ENCODE measurements at places on chromosomes 13 and 19.

DNA sequence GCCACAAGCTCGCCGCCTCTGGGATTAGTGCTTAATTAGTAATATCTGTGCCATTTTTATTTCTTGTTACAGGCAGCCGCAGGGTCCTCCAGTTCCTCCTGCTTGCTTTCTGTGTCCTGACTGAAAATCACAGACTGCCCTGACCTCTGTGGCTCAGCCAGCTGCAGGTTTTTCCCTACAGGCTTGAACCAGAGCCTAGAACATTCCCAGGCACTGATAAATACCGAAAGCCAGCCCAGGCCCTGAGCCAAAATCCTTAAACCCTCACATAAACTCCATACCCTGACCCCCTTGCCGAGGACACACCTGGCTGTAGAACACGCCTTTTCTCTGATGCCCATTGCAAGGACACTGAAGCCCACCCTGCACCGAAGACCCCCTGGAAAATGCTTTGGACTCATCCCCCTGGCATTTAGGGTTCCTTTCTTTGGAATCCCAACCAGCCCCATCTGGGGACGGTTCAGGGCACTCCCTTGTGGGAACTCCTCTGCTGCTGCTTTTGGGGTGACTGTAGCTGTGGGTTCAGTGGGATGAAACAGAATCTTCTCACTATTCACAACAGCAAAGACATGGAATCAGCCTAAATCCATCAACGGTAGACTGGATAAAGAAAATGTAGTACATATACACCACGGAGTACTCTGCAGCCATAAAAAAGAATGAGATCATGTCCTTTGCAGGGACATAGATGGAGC, 15.5 kb downstream of the DPP9 start:
- DNase-seq, result no peak

- no peak for DNase-seq
Measured at GRCh38 chr13:19860884-19861655, 2.4 kb downstream of the ZMYM5 start.

- no peak for DNase-seq
Measured at GRCh38 chr13:85799097-85799582, at the start of gene SLITRK6. TSS of gene SLITRK6 (minus strand) at chr13:85799419. CDS start at chr13:85796508, 2,911 bp downstream.

GRCh38 chr19:38952395-38953165, 21.8 kb downstream of the MRPS12 start:
- DNase-seq, result no peak

DNA sequence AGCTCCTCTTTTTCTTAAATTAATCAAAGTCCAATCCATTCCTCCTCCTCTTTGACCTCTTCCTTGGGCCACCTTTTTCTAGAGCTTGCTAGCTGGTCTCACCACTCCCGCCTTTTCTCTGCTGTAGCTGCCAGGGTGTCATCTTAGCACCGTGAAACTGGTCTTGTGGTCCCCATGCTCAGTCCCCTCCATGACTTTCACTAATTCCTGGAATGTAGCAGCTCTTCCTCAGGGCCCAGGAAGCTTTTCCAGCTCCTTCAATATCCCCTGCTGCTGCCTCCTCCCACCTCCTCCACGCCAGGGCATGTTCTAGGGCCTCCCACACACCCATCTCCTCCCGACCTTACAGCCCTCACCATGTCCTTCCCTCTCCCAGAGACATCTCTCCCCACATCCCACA, 222.2 kb downstream of the MYO16 start:
- no peak for DNase-seq

- DNase-seq, result no peak
Measured at GRCh38 chr19:50557009-50557613, 11.1 kb downstream of the LRRC4B start.

DNA sequence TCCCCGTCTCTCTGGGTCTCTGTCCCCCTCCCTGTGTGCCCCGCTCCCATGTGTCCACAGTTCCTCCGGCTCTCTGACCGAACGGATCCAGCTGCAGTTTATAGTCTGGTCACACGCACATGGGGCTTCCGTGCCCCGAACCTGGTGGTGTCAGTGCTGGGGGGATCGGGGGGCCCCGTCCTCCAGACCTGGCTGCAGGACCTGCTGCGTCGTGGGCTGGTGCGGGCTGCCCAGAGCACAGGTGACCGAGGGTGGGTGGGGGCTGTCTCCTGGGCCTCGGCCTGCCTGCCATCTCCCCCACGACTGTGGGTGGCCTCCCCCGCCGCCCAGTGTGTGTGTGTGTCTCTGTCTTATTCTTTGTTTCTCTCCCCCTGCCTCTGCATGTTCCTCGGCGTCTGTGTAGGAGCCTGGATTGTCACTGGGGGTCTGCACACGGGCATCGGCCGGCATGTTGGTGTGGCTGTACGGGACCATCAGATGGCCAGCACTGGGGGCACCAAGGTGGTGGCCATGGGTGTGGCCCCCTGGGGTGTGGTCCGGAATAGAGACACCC, 10.3 kb downstream of the TRPM4 start:
- no peak for DNase-seq

DNA sequence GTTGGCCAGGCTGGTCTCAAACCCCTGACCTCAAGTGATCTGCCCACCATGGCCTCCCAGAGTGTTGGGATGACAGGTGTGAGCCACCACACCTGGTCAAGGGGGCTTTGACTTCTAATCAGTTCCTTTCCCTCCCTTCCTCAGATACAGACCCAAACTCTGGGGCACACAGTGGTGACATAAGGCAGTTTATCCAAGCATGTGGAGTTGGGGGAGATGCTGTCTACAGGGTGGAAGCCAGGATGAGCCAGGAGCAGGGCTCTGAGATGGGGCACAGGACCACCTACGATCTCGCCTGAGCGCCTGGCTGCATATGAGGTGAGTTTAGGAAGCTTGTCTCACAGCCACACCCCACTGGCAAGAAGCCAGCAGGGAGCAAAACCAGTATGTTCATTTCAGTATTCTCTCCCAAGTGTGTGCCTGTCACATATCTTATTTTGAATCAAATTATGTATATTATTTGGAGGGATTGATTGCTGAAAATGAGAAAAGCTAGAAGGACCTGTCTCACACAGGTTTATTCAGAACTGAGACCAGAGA, 67.7 kb downstream of the KCTD15 start:
- DNase-seq, result no peak

DNA sequence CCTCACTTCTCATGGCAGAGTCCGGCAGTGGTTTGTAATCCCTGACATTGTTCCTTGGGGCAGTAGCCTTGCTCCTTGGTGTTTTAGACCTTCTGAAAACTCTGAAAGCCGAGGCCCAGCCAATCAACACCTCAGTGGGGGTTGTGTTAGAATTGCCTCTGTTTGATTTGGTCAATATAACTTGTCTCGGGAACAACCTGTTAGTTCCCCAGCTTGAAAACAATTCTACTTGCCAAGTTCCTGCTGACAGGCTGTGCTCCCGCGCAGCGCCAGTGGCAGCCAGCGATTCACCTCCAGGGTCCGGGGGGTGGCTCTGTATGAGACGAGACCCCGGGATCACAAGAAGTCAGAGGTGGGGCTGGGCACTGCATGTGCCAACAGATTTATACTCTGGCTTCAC, 81.4 kb upstream of the MEDAG start:
- no peak for DNase-seq

GRCh38 chr13:25948910-25949309, 102.9 kb downstream of the SHISA2 start:
- DNase-seq, result no peak

DNA sequence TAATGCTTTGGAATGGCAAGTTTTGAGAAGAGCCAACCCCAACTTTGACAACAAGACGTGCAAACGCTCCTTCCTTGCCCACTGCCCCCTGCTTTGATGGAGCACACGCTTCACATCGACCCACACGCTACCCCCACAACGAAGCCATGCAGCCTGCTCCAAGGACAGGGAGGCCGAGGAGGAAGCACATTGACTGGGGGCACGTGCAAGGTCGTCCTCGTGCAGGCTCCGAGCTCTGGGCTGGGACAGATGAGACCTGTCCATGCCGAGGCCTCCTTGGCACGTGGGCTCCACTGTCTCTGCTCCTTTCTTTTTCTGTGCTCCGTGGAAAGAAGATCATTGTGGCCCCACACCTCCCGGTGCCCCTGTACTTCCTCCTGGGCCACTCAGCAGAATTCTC, 309.0 kb downstream of the TEX29 start:
- no peak for DNase-seq

GRCh38 chr19:31314156-31314555, 35.1 kb downstream of the TSHZ3 start:
- DNase-seq, result no peak

DNA sequence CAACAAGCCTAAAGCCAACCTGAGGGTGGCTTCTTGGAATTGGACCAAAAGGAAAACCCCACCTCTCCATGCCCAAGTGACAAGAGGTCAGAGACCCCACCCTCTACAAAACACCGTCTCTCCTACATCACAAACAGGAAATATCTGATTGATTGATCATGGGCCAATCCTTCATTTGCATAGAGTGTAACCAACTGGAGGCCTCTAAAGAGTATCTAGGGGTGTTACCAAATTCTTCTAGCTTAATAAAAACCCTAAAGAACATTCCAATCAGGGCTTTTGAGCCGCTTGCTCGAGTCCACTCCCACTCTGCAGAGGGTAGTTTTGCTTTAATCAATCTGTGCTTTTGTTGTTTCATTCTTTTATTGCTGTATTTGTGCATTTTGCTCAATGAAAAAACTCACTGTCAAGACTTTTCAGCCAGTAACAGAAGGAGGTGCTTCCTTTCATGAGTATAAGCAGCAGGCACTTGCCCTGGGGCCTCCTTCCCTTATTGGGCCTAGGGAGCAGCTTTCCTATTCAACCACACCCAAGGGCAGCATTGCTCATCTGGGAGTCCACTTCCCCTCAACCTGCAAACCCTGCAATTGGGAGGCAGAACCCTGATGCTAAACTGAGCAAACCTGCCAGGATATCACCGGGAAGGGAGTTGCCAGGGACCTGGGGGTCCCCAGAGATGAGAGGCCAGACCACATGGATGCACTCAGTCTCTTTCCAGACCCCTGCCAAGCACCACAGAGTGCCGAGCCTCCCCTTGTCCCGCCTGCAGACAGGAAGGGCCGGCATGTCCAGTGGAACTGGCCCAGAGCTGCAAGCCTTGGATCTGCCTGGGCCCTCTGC, 154.3 kb upstream of the VSTM2B start:
- no peak for DNase-seq

DNA sequence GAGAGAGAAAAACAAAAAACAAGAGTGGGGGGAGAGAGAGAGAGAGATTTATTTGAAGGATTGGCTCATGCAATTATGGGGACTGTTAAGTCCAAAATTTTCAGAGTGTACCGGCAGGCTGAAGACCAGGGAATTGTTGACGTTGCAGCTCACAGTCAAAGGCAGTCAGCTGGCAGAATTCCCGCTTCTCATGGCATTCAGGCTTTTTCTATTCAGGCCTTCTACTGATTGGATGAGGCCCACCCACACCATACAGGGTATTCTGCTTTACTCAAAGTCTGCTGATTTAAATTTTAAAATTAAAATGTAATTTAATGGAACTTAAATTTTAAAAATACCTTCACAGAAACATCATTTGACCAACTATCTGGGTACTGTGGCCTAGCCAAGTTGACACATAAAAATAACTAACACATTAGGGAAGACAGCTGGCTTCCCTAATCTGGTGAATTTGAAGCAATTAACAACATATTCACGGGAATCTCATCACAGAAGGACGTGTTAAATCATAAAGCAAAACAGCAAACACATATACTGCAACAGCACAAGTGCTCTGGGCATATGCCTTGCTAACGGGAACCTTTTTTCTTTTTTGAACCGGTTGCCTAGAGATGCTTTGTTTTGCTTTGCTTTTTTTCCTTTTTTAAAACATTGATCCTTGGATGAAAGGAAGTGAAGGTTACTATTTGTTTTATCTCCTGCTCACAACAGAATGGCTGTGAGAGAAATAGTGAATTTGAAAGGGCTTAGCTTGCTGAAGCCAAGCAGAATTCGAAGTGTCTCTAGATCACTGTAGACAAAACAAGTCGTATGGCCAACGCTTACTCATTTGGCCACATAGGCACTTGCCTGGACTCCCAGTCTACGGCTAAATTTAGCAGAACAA, 505.1 kb downstream of the IRS2 start:
- DNase-seq, result no peak

- no peak for DNase-seq
Measured at GRCh38 chr19:13840305-13841085, 36.4 kb upstream of the NANOS3 start.

GRCh38 chr13:108795841-108796240, 166.4 kb downstream of the MYO16 start:
- no peak for DNase-seq

DNA sequence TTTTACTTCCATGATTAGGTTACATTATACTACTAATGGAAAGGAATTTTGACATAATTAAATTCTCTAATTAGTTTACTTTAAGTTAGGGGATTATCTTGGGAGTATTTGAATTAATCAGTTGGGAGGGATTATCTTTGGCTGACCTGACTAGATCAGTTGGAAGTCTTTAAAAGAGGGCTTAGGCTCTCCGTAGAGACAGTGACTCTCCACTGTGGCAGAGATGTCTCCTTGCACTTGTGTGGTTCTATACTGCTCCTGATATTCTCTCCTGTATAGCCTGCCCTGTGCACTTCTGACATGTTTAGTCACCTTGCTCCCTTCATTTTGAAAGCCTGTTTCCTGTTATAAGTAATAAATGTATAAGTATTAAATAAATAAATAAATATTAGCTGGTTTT, 1612.3 kb upstream of the PRR20A start:
- DNase-seq, result no peak

DNA sequence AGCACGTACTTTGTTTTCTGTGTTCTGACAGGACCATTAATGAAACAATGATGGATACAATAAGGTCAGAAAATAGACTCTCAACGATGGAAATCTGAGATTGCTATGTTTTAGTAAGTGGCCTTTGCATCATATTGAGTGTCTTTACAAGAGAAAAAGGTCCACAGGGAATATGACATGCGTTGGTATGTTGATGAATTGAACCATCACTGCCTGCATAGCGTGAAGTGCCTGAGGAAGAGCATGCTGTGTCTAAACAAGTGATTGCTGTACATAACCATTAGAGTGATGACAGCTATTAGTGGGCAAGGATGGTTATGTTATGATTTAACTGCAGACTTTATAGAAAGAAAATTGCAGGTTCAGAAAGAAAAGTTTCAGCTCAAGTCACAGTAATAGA, 623.2 kb downstream of the SLITRK5 start:
- no peak for DNase-seq

DNA sequence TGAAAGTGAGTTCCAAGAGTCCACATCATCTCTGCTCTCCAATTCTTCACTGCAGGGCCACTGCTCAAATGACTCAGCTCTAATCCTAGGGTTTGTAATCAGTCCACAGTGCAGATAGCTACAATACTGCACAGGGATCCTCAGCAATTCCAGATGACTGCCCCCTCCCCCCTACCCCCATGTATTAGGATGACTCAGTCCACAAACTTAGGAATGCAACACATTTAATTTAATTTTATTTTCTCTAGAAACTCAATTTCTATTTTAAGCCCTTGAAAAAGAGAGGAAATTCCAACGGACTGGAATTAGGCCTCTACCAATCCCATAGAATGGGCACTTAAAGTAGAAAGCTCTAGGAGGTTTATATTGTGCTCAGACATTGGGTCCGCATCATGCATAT, 173.8 kb upstream of the SOX21 start:
- DNase-seq, result no peak

Measured in stimulated activated CD4-positive, alpha-beta T cell treated with anti-CD3 and anti-CD28 coated beads, Interleukin-1b, Interleukin-23, amount 100 ng/mL, for 24 hours (primary cell).